ENCODE measurements at places on chromosomes 12 and 14.

- DNase-seq, result no peak
Measured at GRCh38 chr12:42790761-42791151, 201.2 kb upstream of the PRICKLE1 start.

GRCh38 chr14:77100961-77101360 is 2.9 kb downstream of the CIPC start:
- DNase-seq, result no peak

- DNase-seq, result no peak
Measured at GRCh38 chr12:40854604-40855003, 162.4 kb downstream of the CNTN1 start.

DNA sequence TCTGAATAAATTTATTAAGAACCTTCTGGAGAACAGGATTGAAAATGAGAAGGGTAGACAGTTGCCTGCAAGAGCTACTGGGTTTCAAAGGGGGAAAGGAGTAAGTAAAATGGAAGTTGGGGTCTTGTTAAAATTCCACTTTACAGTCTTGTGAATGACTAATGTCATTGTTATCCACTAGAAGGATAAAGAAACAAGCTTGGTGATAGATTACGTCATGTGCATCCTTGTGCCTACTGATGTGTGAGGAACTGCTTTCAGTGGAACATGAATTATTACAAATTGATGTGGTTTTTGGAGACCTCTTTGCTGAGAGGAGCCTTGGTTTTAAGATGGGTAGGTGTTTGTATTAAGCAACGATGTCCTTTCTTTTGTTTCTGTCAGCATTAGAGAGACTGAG is 272.5 kb upstream of the PRICKLE1 start:
- no peak for DNase-seq

DNA sequence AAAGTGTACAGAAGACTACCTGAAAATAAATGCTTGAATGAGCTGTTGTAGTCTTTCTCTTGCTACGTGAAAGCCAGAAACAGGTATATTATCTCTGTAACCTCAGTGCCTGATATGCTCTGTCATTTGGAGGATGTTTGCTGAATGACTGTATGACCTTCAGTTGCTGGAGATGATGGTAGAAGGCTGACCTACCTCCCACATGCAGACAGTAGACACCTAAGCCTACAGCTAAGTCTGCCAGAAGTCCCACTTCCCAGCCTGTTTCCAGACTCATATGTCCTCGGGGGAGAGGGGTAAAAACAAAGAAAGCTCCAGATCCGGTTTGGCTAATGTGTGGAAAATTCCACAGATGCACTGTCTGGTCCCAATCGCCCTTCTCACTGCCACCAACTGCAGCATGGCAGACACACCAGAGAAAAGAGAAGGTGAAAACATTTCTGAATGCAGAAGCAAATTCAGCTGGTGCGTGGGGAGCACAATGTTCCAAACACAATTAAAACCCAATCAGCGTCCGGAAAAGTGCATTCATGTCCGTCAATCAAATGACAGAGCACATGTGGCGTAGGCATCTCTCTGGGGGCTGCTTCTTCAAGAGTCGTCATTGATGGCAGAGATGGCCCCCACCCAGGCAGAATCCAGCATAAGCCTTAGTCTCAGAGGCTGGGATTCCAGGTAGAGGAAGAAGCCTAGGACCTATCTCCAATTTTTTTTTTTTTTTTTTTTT is 76.3 kb upstream of the TBX3 start:
- no peak for DNase-seq

DNA sequence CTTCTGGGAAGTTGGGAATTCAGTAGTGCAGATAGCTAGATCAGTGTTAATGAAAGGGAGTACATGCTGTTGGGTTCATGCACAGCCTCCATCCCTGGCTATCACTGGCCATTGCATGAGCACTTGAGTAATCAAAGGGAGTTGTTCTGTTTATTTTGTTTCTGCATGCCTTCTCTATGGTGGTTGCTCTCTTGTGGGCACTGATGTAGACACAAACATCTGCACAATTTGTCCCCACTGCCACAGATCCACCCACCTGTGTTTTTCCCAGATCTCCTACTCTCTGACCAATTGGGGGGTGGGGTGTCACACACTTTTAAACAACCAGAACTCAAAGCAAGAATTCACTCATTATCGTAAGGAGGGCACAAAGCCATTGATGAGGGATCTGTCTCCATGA is 89.7 kb upstream of the DHRS4 start:
- DNase-seq, result no peak

GRCh38 chr14:104794993-104795780 is at the start of gene AKT1:
AKT1 (minus strand) TSS chr14:104795748; CDS start chr14:104792643, 3,105 bp downstream.
- DNase-seq, result no peak

GRCh38 chr14:99315197-99315596 is 43.2 kb upstream of the BCL11B start:
- no peak for DNase-seq

DNA sequence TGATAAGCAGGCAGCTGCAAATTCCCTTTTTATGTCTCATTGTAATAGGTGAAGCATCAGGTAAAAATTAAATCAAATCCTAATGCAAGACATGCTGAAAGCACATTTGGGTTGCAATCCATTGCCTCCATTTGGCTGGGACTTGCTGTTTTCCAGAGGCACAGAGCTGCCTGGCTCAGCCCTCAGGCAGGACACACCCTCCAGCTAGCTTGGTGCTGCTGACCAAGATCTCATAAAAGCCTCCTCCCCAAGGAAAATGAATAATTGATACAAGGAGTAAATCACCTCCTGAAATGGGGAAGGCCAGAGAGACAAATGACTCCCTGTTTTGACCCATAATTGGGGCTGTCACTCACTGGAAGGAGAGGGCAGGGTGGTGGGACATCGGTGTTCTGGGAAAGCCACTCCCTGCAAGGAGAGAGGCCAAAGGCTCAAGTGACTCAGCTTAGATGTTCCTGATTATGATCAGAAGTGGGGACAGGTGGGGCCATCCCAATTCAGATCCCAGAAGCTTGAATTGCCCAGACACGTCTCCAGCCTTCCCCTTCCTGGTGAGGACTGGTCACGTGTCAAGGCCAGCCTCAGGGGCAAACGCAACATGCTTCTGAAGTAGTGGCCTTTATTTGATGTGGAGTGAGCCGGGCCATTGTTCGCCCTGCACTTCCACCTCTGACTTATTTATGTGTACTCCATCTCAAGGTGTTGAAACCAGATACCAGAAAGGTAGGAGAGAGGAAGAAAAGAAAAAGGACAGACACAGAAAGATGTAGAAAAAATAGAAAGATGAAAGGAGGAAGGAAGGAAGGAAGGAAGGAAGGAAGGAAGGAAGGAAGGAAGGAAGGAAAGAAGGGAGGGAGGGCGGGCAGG is 773.7 kb downstream of the BCL11B start:
- DNase-seq, result no peak

DNA sequence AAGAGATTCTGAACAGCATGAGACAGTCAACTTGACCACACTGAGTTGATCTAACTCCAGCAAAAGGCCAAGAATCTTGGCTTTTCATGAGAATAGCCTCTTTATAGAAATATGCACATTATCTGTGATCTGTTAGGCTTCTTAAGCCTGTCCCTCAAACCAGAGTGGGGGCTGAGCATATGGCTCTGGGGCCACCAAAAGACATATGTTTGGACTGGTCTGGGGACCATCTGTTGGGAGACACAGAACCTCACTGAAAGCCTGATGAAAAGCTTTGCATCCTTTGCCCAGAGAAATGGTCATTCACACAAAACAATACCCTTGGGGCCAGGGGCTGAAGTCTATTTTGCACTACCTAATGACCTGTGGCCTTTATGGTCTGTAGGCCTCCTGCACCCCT is 165.3 kb upstream of the PRMT8 start:
- peak; percentile 54 for DNase-seq

GRCh38 chr12:100753837-100754236 is 40.7 kb upstream of the ANO4 start:
- DNase-seq, result no peak

DNA sequence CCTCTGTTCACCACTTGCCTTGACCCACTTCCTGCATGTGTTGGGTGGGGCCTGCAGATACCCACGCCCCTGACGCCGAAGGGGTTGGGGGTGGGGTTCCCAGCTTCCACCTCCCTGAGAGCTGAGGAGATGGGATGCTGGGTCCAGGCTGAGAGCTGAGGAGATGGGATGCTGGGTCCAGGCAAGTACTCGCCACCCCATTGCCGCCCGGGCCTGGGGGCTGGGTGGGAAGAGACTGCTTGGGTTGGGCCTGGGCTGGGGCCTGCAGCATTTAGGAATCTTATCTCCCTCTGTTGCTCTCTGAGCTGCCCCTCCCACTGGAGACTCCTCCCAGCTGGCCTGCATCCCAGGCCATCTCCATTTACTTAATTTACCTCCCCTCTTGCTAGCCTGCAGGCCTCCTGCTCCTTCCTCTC is 17.4 kb downstream of the TEAD4 start:
- DNase-seq, result no peak

DNA sequence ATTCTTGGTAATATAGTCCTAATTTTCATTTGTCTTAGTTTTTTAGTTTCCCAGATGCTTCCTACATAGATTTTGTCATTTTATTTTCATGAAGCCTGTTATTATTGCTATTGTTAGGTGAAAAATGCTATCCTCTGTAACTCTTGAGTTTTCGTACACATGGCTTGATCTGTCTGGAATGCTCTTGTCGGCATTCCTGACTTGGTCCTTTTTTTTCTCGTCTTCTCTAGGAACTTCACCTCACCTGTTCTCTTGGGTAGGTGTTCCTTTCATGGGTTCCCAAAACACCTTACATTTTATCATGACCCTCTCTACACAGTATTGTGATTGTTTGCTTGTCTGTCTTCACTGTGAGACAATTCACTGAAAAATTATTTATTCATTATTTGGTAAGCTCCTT is 267.4 kb downstream of the TMTC2 start:
- DNase-seq, result no peak

GRCh38 chr12:33439587-33440011 is at the start of gene SYT10:
SYT10 (minus strand) TSS chr12:33439819; CDS start chr12:33439522, 297 bp downstream.
- no peak for DNase-seq

GRCh38 chr14:71555654-71556559 is 376.3 kb upstream of the RGS6 start:
- no peak for DNase-seq

DNA sequence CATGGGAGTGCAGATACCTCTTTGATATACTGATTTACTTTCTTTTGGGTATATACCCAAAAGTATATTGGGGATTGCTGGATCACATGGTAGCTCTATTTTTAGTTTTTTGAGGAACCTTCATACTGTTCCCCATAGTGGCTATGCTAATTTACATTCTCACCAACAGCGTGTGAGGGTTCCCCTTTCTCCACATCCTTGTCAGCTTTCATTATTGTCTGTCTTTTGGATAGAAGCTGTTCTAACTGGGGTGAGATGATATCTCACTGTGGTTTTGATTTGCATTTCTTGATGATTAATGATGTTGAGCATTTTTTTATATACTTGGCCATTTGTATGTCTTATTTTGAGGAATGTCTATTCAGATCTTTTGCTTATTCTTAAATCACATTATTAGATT is 44.1 kb upstream of the JDP2 start:
- DNase-seq, result no peak

DNA sequence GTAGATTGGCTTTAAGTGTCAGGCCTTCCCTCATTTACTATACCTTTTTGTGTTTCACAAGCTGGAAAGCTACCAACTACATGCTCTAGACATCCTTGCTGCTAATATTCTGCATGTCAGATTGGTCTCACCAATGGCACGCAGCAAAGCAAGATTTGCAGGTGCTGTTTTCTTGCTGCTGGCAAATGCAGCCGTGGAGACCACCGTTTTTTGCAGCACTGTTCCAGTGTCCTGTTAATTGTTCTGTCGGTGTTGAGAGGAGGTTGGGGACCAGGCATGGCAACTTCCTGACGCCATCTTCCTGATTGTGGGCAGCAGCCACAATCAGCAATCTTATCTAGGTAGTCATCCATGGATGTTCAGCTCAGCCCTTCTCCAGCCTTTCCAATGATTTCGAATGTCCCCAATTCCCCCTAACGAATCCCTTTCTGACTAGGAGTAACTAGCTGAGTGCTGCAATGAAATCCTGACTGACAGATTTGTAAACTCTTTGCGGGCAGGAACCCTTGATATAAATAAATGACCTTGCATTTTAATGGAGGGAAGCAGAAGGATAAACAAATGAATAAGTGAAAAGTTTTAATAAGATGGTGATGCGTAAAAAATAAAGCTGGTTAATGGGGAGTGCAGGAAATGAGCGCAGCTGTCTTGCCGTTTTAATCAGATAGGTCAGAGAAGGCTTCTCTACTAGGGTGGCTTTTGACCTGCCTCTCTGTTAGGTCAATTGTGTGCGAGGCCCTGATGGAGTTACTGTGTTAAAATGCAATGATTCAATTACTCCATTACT is 574 bp upstream of the CRADD start:
- no peak for DNase-seq

DNA sequence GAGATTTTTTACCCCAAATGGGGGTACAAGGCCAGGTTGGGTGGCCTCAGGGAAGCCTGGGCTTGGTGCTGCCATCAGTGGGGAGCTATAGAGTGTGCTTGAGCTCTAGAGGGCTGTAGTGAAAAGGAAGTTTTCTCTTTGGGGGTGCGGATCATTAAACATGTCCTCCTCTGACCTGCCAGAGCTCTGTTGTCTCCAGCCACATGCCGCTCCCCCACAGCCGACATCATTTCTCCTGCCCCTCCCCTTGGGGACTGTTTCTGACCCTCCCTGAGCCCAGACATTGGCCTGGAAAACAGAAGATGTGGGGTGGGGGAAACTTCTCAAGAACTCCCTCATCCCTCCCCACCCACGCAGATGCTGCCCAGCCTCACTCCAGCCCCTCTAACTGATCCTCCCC is 25.3 kb downstream of the DTX1 start:
- no peak for DNase-seq

DNA sequence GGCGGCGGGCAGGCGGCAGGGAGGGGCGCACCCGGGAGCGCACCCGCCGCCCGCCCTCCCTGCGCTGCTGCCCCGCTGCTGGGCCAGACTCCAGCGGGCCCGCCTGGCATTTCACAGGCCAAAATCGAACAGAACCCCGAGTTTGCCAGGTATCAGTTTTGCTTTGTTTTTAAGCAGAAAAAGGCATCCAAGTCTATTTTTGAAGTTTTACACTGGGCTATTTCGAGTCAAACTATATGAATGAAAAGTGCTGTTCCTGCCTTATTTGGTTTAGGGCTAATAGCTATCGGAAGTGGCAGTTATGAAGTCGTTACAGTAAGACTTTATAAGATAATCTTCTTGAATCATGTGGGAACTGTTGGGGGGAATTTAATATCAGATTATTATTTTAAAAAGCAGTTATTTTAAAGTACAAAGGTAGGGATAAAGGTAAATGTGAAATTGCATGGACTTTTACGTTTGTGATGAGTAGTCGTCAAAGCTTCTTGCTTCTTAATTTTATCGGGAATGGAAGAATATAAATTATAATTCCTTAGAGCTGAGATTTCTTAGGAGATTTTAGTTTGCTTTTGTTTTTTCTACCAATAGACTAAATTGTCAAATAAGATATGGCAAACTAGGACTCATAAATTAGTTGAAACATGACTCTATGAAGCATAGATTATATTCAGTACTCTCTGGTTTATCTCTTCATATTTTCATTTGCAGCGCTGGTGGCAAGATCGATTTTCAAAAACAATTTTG is 1.1 kb downstream of the MSRB3 start:
- no peak for DNase-seq

GRCh38 chr12:34603382-34604035 is 581.2 kb downstream of the ALG10 start:
- DNase-seq, result no peak
